ENCODE measurements at places on chromosomes 7 and 10.

DNA sequence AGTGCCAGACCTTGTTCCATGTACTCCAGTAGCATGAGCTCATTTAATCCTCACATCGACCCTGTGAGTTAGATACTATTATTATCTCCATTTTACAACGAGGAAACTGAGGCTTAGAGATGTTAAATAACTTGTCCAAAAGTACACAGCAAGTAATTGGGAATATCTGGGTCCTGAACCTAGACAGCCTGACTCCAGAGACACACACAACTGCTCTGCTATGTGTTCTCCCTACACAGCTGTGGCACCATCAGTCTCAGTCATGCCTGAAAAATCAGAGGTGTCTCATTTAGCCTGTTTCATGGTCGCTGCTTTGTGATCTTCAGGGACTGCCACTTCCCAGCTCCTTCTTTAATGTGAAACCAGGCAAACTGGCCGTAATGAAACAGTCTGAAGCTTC, 56.5 kb downstream of the COL1A2 start:
- DNase-seq: no peak

DNA sequence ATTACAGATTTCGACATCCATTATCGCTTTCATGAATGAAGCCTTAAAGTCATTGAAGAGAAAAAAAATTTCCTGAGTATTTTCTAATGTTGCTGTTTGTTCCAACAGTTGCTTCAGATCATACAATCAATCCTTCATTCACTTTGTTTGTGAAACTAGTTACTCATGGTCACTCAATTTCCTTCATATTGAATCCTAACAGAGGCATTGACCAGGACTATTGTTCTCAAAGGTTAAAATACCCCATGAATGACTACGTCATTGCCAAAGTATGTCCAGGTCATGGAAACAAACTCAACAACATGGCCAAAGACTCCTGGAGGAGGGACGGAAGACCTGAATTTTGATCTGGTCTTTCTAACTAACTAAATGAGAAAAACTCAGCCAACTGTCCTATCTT, 54.0 kb upstream of the ABCB5 start:
- DNase-seq: no peak

DNA sequence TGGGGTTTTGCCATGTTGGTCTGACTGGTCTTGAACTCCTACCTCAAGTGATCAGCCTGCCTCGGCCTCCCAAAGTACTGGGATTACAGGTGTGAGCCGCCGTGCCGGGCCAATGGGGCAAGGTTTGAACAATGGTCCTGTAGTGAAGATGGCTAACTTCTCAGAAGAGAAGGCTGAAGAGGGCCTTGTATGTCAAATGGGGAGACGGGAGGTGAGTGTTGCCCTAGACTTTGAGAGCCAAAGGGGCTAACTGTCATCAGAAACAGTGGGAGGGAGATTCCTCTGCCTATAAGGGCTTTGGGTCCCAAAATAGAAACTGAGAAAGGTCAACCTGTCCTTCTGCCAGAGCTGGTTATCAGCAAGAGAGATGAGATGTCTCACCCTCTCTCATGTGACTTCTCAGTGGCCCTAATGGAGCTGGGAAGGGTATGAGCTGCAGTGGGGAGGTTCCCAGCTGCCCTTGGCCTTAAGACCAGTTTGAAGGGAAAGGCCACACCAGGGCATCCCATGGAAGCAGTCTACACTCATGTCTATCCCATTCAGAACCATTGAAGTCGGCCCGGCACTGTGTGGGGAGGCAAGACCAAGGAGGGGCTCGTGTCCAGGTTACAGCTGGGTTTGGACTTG, 1.3 kb upstream of the SAMD8 start:
- no peak for DNase-seq

- no peak for DNase-seq
These were observed 63.8 kb downstream of the CALML3 start for GRCh38 chr10:5588603-5589002.

GRCh38 chr7:74483402-74484336, 30.0 kb downstream of the GTF2IRD1 start:
- no peak for DNase-seq

GRCh38 chr7:117828825-117829224, 44.4 kb downstream of the CTTNBP2 start:
- no peak for DNase-seq

DNA sequence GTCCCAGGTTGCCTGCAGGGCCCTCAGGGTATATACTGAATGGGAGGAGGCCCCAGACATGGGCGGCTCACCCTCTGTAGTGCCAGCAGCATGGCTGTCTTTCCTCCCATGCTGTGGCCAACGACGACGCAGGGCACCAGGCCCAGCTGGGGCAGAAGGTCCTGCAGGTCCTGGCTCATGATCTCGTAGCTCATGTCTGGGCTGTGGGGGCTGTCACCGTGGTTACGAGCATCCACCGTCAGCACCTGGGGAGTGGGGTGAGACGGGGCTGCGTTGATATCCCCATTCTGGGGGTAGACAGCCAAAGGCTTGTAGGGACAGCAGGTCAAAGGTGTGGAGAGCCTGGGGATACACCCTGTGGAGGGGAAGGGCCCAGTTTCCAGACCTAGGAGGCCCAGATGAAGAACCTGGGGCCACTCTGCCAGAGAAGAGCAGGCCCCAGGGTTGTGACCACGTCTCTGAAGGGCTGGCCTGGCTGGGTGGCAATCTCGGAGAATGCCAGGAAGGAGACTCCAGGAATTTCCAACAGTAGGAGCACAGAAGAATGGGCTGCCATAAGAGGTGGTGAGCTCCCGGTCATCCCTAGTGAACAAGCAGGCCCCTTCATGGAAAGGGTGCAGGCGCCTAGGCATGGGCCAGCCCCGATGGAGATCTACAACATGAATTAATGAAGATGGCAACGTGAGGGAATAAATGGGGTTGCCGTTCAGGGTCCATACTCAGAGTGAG, 947 bp downstream of the ABHD11 start:
- DNase-seq: no peak

DNA sequence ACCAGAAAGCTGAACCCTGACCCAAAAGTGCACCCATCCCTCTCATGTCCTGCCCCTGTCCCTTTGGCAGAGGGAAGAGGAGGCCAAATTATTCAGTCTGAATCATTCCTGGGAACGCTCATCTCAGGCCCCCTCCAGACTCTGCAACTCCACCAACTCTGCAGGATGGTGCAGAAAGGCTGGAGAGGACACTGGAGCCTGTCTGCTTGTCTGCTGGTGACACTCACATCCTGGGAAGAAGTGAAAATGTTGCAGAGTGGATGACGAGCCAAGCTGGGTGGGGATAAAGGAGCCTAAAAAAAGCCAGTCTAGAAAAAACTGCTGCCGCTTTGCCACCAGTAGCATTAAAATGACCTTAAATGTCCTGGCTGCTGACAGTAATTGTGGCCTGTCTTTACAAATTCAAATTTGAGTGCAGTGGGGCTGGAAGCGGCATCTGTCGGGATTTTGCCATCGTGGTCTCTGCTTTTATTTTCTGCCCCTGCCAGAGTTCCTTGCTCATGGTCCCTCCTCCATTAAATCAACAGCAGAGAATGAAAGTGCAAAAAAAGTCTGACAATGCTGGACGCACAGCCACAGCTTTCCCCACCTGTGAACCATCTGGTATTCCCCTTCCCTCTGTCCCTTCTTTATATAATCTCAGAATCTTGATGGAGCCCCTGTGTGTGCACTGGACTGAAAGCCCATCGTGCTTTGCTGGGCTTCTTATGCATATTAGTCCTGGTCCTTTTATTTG, 63.9 kb downstream of the STK17A start:
- no peak for DNase-seq

DNA sequence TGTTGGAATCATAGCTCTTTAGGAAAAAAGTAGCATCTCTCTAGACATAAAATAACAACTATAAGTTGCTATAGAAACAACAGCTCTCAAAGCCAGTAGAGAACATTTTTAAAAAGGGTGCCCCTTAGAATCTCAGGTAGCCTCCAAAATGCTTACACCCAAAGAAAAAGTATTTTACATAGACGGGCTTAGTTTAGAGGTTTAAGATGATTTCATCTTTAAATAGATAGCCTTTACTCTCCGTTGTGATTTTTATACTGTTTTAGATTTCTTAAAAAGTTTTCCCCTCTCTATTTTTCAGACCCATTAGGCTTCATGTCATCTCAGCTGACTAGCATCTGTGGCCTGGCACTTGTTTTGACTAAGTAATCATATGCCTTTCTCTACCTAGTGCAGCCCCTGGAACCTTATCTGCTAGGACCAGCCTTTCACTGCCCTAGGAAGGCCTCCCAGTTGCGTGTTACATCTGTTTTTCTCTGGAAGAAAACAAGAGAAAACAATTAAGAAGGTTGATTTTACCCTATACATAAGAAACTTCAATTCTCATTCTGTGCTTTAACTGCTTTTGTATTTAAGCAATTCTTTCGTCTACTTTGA, 6.9 kb upstream of the BPGM start:
- DNase-seq: no peak

DNA sequence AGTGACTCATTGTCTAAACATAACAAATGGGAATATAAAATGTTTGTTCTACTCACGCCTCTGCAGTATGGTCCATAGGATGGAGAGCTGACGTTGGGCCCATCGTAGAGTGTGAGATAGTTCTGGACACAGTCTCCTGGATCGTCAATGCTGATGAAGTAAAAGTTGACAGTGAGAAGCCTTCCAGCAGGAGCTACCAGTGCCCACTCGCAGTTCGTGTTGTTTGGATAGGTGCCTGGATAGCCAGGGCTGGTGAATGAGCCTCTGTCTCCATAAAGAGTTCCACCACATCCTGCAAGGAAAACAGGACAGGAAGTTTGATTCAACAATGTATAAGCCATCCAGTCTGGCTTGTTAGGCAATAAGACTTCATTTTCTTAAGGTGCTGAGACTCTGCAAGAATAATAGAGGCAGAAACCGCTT, 79.6 kb downstream of the OR13A1 start:
- no peak for DNase-seq

DNA sequence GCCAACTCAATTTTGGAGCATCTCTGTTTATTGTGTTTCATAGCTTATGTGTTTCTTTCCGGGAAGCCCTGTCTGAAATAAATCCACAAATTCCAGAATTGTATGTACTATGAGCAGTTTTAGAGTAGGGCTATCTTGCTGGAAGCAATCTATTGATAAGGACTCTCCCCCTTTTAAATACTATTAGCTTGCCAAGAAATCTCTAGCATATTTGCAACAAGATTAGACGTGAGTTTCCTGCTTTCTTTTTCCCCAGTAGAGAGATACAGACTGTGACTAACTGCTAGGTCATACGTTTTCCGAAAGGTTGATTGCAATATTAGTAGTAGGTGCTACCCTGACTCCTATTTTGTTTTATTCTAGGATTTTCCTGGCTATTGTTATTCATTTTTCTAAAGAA, 277.0 kb downstream of the MALRD1 start:
- DNase-seq: no peak

DNA sequence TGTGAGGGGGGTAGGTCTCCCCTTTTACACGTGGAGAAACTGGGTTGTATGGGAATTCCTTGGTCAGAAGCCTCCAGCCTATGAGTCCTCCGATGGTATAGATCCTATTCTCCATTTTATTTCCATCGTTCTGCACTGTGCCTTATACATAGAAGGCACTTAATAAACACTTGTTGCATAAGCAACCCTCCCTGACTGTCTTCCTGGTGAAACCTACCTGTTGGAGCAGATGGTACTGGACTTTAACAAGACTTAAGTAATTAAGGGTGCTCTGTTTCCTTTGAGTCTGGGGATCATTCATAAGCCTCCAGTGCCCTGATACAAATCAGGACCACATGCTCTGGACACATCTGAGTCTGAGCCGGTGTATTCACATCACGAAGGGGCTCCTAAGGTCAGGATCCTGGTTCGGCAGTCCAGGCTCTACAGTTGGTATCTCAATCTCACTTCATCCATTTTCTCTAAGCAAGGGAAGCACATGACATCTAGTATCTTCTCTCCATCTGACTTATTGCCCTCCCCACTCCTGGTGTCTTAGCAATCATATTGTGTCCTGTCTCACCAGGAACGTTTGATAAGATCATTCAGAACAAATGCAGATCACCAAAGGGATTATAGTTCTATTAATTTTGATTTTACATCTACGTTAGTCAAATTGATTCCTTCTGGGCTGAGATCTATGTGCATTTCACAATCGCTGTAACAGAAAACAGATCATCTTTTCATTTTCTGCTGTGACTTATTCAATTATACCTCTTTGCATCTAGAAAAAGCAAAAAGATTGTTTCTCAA, 22.8 kb upstream of the EZH2 start:
- no peak for DNase-seq

- DNase-seq: peak; percentile 55
These were observed 44.2 kb upstream of the GGCT start for GRCh38 chr7:30548845-30549244.

DNA sequence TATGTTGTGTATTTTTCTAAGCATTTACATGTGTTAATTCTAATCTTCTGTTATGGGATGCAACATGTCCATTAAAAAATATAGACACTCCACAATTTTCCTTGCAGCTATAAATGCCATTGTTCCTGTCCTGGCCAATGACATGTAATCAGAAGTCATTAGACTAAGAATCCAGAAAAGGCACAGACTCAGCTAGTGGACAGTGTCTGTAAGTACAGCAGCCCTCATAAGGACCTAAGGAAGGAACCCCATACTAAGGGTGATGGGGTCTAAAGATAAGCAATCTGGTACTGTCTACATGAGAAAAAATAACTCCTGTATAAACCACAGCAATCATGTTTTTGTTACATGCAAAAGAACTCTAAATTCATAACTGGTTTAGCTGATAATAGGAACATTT, 115.9 kb downstream of the GPR85 start:
- no peak for DNase-seq

GRCh38 chr10:104796823-104797222, 155.7 kb downstream of the SORCS3 start:
- no peak for DNase-seq

- DNase-seq: no peak
These were observed 52.4 kb upstream of the RHEB start for GRCh38 chr7:151572136-151572535.

DNA sequence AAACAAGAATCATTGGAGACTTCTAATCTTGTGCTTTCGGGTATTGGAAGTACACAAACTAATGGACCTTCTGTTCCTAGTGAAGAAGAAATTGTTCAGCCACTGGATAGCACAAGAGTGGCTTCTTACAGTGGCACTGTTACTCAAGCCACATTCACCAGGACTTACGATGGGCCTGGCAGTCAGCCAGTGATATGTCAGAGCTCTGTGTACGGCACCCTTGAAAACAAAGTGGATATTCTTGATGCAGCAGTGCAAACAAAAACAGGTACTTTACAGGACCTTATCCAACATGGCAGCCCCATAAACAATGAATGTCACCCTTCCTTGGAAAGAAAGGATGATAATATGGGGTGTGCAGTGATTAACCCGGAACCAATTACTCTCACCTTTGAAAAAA, 61.6 kb downstream of the TASOR2 start:
- DNase-seq: no peak

GRCh38 chr10:84059526-84059925, 79.8 kb upstream of the GHITM start:
- no peak for DNase-seq

GRCh38 chr7:124922200-124922599, 7.4 kb downstream of the POT1 start:
- DNase-seq: no peak

GRCh38 chr10:5959581-5960069, 17.7 kb downstream of the IL15RA start:
- DNase-seq: no peak
